Stimulated activated CD8-positive, alpha-beta memory T cell treated with anti-CD3 and anti-CD28 coated beads, Interleukin-4, amount 100 ng/mL, for 1 hour (primary cell): ENCODE measurements at places on chromosomes 7 and 10.
A peak's percentile ranks its signal among the peaks of the same experiment; 100 is the strongest.

DNA sequence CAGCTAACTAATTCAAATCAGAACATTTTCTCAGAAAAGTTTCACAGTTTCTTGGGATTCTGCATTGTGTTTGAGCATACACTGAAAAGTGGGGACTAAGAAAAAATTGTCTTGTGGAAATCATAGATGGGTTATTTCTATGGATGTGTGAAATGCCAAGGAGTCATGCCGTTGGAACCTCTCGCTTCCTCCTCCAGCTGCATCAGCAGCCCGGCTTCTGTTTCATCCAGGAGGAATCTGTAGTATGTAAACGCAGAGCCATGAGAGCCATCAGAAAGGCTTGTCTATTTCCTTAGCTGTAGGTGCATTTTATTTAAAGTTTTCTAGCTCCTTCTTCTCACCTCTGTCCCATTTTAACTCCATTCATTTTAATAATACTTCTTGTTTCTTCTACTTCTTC lies 1144.1 kb downstream of the GATA3 start:
- DNase-seq, result no peak

GRCh38 chr7:40726559-40726958 lies 591.8 kb downstream of the SUGCT start:
- DNase-seq, result no peak

DNA sequence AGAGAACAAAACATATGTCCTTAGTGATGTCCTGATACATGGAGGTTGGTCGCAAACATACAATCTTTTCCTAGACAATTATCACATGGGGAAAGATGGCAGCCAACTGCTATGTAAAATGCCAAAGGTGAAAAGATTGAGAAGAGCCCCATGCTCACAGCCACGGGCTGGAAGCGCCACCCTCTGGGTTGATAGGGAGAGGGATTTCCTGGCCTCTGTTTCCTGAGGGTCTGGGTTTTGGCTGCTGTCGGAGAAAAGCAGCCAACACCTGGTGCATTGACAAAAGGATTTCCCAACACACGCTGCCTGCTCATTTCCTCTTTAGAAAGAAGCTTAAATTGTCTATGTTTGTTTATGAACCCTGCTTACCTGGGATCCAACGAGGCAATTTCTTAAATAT lies 43.8 kb downstream of the ITIH5 start:
- no peak for DNase-seq

DNA sequence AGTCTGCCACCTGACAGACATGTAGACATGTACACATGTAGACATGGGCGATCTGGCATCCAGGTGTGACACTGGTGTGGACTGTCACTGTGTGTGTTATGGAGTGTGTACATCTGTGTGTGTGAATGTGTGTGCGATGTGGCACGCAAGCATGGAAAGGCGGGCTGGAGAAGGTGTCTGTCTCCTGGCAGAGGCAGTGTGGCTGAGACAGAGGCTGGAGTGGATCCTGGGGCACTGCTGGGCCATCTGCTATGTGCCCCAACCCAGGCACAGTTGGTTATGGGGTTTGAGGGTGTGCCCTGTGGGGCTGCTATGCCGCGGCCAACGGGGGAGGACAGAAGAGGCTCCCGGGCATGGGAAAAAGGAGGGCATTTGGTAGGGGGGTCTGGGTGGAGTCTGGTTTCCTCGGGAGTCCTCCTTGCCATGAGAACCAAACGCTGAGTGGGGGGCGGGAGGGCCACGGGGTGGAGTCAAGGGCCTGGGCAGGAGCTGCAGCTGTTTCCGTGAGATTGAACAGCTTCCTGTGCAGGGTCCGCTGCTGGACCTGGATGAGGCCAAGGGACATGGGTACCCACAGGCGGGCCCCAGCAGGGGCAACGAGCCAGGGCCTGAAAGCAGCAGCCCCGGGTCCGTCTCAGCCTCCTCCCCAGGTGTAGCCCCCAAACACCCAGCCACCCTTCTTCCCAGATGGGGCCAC lies 1.3 kb downstream of the ELN start:
- DNase-seq, result no peak

DNA sequence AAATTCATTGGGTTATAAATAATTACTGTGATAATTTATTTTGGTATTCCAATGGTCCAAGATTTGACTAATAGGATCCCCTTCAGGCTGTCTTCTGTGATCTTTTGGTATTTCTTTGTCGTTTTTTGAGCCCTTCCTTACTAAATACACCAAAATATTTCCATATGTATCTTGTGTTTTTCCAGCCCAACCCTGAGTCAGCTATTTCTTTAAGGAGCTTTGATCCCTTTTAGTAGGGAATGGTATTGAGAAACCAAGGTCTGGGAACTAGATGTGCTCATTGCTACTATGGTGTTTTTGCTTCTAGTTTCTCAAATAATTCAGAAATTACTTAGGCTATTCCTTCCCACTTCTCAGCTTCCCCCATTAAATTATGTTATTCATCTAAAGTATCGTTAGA lies 15.3 kb downstream of the NHLRC2 start:
- no peak for DNase-seq

- DNase-seq, result peak; percentile 36
Observed at GRCh38 chr10:6348096-6348874, 145.6 kb downstream of the PFKFB3 start.

- no peak for DNase-seq
Observed at GRCh38 chr10:91033324-91033950, 112.5 kb upstream of the ANKRD1 start.

GRCh38 chr10:103618575-103619423 lies 125.3 kb downstream of the NEURL1 start:
- DNase-seq, result no peak

GRCh38 chr10:123948030-123948823 lies 56.6 kb upstream of the CPXM2 start:
- no peak for DNase-seq

DNA sequence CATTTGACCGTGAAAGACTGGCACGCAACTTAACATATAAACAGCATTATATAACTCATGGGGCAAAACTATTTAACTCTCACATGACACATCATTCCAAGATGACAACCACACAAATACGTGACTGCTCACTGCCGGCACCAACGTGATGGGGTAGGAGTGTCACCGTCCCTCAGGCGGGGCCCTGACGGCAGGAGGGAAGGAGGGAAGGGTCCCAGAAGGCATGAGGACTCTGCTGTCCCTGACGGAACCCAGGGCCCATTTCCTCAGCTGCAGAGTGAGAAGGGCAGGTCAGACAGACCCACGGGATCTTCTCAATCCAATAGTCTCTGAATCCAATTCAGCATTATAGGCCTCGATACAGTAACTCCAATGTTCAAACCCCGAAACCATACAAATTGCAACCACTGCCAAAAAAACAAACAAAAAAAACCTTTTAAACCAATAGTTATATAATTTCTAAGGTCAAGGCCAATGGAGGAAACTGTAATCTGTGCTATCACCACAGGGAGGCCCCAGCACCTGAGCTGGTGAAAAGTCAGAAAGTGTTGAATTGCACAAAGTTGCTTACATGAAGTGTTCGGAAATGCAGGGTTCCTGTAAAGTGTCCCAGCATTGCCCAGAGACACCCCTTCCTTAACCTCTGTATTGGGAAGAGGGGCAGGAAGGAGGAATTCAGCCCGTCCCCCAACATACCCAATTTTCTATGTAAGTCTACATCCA lies 137.4 kb downstream of the TNS3 start:
- no peak for DNase-seq

DNA sequence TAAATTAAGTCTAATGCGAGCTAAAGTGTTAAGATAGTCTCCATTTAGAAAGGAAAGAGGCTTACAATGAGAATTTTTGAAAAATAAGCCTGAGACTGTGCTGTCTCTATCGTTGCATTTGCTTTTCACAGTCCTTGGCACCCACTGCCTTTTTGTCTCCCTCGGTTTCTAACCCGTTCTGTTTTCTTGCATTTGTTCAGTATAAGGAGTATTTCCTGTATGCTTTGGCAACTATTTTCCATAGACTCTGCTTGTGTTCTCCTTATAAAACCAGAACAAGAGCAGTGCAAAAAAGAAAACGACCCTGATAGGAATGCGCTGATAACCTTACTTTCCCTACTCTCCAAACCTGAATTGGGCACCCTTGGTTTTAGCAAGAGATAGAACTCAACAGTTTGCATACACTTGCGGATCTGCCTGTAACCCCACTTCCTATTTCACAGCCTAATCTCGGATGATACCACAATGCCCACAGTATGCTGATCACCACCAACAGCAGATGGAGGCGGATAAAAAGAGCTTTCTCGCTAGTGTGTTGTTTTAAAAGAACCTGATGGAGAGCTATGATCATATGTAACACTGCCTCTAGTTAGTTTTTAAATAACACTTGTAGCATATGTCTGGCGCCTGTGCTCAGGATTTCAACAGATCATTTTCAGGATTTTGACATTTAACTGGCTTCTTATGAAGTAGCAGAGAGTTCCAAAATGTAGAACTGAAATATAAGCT lies 1.6 kb upstream of the ARHGAP12 start:
- peak; percentile 8 for DNase-seq

DNA sequence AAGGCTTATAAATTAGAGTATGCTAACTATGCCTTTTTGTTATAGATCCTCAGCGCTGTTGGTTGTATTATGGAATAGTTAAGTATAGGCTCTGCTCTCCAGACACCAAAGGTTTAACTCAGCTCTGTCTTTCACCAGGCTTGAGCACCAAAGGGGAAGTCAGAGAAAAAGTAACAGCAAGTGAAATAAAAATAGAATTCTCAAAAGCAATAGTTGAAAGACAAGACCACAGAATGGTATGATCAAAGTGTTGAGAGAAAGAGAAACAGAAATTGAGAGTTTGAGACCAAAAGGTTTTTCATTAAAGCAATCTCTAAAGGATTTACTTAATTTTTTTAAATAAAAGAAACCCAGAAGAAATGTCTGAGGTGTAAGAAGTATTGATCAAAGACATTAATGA lies 529.8 kb upstream of the C7orf33 start:
- DNase-seq, result no peak

DNA sequence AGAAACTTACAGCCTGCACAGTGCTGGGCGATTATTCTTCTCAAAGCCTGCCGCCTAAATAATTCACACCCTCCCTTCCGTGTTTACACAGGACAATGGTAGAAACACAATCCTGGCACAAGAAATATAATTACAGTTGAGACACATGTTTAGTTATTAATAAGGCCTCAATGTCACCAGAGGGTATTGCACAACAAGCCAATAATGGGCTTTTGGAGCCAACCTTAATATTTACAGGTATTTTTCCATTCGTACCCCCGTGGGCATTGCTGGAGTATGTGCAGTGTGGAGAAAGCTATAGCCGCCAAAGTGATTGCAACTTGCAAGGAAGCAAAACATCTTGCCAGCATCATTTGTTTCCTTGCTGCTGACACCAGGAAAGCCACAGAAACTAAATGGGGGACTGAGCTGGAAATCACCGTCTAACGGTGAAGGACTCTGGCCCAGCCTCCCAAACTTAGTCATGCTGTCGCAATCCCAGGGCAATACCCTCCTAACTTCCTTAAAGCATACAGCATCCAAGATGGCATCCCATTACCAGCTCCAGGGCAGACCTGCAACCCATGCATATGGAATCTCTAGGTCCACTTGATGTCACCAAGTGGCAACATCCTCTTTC lies 8.6 kb downstream of the CALN1 start:
- no peak for DNase-seq

DNA sequence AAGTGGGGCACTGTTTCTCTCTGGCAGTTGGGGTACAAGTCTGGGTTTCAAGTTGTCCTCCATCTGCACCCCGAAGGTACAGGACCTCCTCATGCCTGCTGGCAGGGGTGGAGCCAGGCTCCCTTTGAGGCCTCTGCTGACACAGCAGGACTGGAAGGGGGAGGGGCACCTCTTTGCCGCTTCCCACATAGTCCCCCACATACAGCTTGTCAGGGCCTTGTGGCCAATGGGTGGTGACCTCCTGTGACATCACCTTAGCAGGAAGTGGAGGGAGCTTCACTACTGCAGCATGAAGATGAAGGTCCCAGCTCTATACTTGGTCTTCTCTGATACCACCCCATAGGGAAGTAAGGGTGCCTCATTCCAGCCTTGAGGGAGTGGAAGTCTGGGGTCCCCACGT lies 167.8 kb downstream of the RAMP3 start:
- no peak for DNase-seq

GRCh38 chr7:74604326-74605020 lies 53.0 kb upstream of the GTF2I start:
- no peak for DNase-seq

DNA sequence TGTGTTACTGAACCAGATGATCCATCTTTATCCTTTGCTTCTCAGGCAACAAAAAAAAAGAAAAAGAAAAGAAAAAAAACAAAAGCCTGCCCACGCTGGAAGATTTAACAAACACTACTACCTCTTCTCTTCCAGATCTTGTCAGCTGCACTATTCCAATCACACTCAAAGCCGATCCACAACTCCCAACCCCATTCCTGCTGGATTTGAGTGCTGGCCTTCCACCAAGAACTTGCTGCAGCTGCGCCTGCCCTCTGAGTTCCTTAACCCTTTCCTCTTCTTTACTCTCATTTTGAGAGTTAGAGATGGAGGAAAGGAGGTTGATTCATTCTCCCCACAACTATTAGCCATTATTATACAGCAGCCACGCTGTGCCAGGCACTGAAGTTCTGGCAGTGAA lies 16.0 kb upstream of the ITGA8 start:
- DNase-seq, result no peak

GRCh38 chr10:6601246-6601805 lies 21.2 kb upstream of the PRKCQ start:
- DNase-seq, result no peak

DNA sequence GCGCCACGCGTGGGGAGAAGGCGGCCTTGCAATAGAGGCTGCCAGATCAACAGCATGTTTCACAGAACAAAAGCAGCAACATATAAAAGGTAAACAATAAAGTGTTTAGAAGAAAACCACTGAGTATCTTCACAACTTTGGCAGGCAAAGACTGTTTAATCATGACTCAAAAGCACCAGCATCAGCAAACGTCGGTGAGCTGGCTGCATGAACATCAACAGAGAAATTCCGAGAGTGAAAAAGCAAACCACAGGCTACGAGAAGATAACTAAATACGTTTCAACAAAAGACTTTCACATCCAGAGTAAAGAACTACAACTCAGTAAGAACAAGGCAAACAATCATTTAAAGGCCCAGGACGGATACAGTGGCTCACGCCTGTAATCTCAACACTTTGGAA lies 172.0 kb downstream of the MAD1L1 start:
- DNase-seq, result no peak

GRCh38 chr10:109996225-109996624 lies 11.6 kb upstream of the ADD3 start:
- no peak for DNase-seq

GRCh38 chr7:2003931-2004812 lies 228.6 kb downstream of the MAD1L1 start:
- DNase-seq, result no peak

DNA sequence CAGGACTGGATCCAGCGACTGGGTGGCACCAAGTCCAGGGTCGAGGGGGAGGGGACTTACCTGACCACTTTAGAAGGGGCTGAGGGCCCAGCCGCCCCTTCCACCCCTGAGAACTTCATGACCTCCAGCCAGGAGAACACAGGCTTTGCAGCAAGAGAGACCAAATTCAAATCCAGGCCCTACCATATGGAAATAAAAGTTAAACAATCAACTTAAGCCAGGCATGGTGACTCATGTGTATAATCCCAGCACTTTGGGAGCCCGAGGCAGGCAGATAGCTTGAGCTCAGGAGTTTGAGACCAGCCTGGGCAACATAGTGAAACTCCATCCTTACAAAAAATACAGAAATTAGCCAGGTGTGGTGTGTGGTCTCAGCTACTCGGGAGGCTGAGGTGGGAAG lies 61.9 kb downstream of the COL13A1 start:
- no peak for DNase-seq
